ENCODE measurements at places on chromosomes 16 and 17.

DNA sequence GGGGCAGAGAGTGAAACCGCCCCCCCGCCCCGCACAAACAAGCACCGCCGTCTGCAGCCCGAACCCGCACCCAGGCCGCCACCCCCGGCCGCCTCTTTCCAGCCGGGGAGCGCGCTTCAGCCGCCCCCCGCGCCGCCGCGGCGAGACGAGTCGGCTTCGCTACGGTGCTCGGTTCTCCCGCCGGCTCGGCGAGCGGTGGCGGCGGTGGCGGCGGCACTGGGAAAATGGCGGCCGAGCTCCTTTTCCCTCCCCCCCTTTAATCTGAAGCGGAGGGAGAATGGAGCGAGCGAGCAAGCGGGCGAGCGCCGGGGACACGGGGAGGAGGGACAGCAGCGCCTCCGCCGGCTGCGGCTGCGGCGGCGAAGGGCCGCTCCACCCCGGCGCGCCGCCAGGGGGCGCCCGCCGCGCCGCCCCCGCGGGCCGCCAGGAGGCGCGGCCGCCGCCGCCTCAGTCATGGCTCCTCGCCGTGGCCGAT, at the start of gene KANSL1:
Gene KANSL1, minus strand, starts transcription at position 279 of the 475 bp plus-strand sequence. CDS start 21,286 bp downstream, outside the sequence.
- peak; percentile 87 for DNase-seq

GRCh38 chr17:9401434-9401833, 174.2 kb downstream of the STX8 start:
- no peak for DNase-seq

- peak; percentile 38 for DNase-seq
Observed at GRCh38 chr17:77208217-77208808, 67.5 kb downstream of the SEC14L1 start.

- no peak for DNase-seq
Observed at GRCh38 chr17:18224387-18225120, 881 bp upstream of the LLGL1 start.

- DNase-seq: no peak
Observed at GRCh38 chr17:75088465-75089417, 987 bp downstream of the SLC16A5 start.

DNA sequence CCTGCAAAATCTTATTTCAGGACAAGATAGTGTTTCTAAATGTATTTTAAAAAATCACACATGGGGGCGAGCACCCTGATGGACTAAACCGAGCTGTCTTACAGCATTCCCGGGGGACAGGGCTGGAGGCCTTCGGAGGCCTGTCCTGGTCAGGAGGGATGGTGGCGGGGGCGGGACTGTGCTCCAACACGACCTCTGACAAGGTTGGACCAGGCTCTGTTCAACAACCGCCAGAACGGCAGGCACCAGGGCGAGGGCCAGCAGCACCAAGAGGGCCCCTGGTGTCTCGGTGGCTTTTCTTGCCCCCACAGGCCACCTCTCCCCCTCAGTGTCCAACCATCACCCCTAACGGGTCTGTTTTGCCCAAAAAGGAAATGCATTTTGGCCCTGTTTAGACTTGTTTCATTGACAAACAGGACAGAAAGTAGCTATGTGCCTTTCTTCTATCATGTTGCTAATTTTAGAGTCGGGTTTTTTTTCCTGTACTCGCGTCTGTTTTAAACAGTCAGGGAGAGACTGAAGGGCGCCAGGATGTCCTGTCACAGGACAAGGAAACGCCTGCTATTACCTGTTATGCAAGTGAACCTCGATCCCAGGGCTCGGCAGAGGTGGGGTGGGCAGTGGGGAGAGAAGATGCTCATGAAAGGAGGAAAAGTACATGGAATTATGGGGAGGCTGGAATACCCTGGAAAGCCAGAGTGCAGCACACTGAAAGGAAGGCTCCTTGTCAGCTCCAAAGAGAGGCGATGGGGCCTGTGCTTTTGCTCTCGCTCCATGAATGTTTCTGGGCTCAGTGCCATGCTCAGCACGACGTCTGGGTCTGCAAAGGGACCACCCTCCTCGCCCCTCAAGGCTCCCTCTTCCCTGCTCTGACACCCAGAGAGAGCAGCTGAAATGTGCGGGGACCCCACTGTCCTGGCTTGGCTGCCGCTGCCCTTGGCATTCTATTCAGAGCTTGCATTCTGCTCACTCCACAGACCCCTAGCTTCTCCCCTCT, 11.9 kb downstream of the TMEM204 start:
- no peak for DNase-seq

Measured in NCI-H446 treated with DMSO at 0.1 percent for 48 hours (cell line).